NCI-H2029 (cell line): ENCODE measurements at places on chromosomes 7 and 10.

GRCh38 chr7:83504330-83504729 is 144.6 kb downstream of the SEMA3E start:
- no peak for DNase-seq

DNA sequence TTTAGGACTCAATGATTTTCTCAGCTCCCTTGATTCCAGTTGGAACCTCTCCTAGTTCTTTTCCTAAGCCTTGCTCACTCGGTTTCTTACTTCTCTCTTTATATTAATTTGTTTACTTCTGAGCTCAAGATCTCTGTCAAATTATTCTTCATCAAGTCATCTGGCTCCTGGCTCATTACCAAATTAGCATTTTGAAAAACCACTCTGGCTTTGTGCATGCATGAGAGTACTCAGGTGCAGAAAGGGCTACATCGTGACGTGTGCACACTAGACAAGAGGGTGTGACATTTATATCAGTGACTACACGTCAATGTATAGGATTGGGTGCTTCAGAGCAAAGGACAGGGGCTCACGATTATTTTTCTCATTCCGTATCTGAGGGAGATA is 645.7 kb upstream of the DPP6 start:
- DNase-seq, result no peak

GRCh38 chr10:70074165-70074564 is 21.5 kb downstream of the MACROH2A2 start:
- DNase-seq, result no peak

GRCh38 chr7:27129729-27130539 is 623 bp downstream of the HOXA4 start:
- DNase-seq, result no peak

GRCh38 chr7:34425194-34425593 is 232.8 kb upstream of the NPSR1 start:
- DNase-seq, result no peak

GRCh38 chr10:33134011-33134751 is 176.2 kb upstream of the ITGB1 start:
- DNase-seq, result peak; percentile 40

DNA sequence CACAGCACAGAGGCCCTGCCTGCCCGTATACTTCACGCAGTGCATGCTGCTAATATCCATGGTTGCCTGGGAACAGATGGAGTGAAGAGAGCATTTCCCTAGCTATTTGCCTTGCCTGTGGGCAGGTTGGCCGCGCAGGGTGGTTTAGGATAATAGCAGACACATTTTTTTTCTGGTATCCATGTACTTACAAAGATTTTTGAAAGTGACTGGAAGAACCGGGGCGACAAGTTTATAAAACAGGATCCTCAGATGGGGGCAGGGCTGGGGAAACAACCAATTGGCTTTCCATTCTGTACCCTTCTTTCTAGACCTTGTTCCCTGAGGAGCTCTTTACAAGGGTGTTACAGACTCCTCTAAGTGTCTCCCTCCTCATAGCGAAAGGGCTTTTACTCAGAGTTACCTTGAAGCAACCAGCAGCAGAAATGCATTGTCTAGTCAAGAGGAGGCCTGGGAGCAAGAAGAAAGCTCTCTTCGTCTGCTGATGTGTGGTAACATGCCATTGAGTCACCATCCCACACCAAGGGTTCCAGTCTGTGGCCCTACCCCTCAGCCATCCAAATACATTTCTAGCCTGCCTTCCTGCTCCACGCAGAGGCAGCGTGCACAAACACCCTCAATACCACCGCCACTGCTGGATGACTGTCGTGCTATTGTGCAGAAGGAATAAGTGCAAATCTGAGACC is 31.5 kb downstream of the MTURN start:
- DNase-seq, result no peak

DNA sequence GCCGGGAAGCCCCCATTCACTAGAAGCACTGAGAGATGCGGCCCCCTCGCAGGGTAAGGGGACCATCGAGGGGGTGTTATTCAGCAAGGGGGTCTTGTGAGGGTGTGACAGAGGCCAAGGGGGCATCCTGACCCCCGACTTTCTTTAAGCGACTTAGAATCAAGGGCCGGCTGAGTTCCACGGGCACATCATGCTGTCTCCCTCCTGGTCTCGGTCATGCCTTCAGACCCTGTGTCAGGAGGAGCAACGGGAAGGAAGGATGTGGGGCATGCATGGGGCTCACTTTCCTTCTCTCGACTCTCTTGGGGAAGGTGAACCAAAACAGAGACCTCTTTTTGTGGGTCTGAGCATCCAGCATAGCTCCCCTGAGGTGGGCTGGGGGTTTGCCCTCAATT is 2.5 kb downstream of the ACSL5 start:
- no peak for DNase-seq

DNA sequence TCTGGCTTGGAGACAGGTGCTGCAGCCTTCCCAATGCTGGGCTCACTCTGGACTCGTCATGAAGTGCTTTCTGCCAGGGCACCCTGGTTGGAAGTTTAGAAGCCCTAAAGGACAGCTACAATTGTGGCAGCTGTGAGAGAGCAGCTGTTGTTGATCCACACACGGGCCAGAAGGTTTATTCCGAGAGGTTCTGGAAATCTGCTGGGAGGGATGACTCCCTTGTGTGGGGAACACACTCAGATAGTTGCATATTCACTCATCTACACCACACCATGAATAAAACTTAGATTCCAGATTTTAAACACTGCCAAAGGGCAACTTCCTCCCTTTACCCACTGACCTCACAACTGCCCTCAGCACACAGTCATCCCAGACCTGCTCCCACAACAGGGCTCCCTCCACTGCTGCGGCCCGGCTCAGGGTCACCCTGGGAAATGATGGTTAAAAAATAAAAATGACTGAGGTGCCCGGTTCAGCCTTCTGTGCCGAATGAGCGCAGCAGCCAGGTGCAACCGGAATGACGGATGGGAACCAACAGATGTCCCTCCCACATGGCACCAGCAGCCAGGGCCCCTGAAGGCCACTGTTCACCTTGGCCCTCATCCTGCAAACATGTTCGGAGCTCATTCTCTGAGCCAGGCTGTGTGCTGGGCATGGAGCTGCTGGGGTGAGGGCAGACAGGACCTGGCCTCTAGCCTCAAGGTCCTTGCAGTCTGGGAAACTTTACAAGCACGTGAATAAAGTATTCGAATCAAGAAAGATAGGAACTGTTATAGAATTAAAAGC is 40.2 kb downstream of the ASB13 start:
- no peak for DNase-seq

DNA sequence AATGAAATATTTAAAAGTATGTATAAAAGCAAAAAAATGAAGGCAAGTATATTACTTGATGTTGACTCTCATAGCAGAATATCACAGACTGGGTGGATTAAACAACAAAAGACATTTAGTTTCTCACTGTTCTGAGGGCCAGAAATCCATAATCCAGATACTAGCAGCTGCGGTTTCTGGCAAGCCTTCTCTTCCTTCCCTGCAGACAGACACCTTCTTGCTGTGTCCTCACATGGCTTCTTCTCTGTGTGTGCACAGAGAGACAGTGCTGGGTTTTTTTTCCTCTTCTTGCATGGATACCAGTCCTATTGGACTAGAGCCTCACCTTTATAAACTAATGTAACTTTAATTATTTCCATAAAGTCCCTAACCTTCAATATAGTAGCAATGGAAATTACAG is 127.9 kb upstream of the AKR1E2 start:
- DNase-seq, result no peak

DNA sequence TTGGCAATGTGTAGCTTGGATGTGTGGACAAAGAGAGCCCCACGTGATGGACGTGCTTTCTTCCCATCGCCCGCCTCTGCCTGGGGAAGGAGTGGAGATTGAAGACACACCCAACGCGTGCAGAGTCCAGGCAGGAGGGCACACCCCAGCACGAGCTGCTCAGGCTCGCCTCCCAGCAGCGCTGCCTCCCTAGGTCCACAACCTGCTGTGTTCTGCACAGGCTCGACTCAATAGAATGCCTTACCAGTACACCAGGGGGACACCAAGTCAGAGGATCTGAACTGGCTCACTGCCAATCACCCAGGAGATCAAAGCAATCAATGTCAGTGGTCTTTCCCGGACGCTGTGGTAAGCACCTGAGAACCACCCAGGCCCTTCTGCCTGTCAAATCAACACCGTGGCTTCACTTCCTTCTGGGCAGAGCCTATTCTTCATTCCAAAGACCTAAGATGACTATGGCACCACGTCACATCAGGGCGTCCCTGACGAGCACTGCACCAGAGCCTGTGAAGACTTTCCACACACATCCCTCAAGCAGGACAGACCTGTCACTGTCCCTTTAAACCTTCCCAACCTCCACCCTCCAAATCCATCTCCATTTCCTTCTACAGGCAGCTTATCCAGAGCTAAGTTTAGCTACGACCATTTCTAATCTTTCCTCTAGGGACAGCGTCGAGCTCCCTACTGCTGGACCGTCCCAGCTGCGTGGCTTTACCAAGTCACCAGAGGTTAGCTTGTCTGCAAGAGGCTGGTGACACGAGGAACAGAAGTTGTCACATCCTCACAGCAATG is 72.3 kb downstream of the AMZ1 start:
- peak; percentile 72 for DNase-seq

GRCh38 chr7:50626286-50626685 is 61.1 kb upstream of the DDC start:
- no peak for DNase-seq

DNA sequence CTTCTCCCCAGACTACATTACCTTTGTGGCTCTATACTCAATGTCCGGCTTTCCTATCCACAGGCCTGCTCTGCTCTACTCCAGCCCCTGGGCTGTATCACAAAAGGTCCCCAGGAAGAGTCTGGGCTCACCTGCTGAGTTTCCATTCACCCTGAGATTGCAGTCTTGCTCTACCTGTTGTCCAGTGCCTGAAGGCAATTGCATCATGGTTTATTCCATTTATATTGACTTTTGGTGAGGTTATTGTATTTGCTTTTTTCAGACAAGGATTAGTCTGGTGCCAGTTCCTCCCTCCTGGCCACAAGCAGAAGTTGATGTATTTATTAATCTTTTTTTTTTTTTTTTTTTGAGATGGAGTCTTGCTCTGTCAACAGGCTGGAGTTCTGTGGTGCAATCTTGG is 273.1 kb downstream of the XPNPEP1 start:
- no peak for DNase-seq

DNA sequence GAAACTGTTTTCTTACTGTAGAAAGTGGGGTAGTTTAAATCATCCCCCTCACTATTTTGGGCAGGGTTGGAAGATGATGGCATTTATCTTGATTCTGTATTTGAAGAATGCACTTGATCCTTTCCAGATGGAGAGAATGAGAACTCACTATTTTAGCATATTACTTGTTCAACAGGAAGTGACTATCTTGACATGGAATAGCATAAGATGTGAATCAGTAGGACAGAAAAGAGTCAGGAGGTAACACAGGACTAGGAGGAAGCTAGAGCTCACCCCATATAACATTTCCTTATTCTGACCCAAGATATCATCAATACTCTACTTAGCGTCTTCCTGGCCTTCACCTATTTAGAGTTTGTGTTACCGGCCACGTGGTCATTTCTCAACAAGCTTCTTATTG is 400.2 kb downstream of the PHTF2 start:
- no peak for DNase-seq

GRCh38 chr10:102004376-102004775 is 51.6 kb downstream of the ARMH3 start:
- DNase-seq, result no peak

DNA sequence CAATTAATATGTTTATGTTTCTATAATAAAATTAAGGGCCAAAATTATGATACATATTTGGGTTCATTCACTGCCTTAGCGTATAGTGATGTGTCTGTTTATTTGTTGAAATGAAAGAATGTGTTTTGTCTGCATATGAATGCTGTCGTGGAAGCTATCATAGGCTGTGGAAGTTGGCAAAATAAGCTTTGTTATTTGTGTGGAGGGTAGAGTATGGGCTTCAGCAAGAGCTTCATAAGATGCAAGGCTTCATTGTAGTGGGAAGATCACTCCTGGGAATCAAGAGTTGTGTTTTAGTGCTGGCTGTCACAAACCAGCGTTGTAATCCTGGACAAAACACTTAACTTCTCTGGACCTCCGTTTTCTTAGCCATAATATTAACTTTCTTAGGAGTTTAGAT is 2.5 kb downstream of the SLK start:
- DNase-seq, result no peak

DNA sequence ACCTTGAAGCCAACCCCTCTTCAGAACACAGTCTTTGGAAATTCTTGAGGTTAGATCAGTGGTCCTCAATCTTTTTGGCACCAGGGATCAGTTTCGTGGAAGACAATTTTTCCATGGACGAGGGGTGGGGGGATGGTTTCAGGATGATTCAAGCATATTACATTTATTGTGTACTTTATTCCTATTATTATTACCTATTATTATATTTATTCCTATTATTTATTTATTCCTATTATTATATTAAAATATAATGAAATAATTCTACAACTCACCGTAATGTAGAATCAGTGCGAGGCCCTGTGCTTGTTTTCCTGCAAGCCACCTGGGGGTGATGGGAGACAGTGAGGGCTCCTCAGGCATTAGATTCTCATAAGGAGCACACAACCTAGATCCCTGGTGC is 17.9 kb downstream of the CAMK1D start:
- no peak for DNase-seq

DNA sequence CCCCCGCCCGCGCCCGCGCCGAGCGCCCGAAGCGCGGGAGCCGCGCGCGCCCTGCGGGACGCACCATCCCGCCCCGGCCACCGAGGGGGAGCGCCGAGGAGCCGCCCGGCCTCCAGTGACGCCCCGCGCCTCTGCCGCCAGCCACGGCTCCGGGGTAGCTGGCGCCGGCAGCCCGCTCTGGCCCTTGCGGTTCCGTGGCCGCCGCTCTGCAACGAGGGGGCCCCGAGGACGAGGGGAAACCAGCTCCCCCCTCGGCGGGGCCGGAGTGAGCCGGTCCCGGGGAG is at the start of gene PAXIP1:
TSS of gene PAXIP1 (minus strand) at position 33 of the 284 bp plus-strand sequence. CDS start 195 bp downstream, outside the sequence.
- DNase-seq, result peak; percentile 47

DNA sequence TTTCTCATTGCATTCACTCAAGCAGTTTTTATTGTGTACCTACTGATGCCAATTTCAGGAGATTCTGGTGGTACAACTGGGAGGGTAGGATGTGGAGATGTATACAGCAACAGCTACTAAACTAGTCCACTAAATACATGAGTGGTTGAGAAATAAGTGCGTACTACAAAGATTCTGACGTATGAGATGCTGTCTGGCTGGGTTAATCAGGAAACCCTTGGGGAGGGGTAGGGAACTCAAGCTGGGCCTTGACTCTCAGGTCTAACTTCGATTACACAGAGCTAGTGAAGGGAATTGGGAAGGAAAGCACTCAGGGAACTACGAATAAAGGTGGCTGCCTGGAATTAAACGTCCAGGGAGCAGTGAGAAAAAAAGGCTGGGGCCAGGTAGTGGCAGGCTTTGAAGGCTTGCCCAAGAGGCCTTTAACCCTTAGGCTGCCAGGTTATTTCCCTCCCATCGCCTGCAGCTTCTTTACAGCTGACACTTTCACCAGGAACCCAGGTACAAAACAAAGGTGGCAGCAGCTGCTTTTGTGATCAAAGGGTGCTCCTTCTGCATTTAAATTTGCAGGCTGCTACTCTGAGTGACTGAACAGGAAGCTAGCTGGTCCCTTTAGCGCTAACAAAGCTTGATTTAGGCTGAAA is 3.2 kb downstream of the MMS19 start:
- no peak for DNase-seq

GRCh38 chr7:155557778-155558177 is 11.4 kb upstream of the CNPY1 start:
- no peak for DNase-seq

- DNase-seq, result no peak
Observed at GRCh38 chr7:46622251-46622650, 701.2 kb upstream of the IGFBP3 start.
